ENCODE measurements at places on chromosomes 4 and X. TPM values are rescaled to one million over a fixed set of nuclear protein-coding genes. Genes with fewer than 3 reads are reported as not detected.

- no peaks in the 10 kb centered on the region for H3K4me1 ChIP-seq
- no peak for DNase-seq
- no peaks in the 10 kb centered on the region for H3K27me3 ChIP-seq
- H3K36me3 ChIP-seq, result no peaks in the 10 kb centered on the region
Observed at GRCh38 chr4:174873931-174874330, 44.2 kb upstream of the ADAM29 start.

- no peak overlapping the region for H3K4me3 ChIP-seq
- H3K27ac ChIP-seq, result no peak overlapping the region
- no peaks in the 10 kb centered on the region for H3K27me3 ChIP-seq
- no peak for DNase-seq
- no peaks in the 10 kb centered on the region for H3K36me3 ChIP-seq
Observed at GRCh38 chr4:10611673-10612072, 72.9 kb downstream of the CLNK start.

DNA sequence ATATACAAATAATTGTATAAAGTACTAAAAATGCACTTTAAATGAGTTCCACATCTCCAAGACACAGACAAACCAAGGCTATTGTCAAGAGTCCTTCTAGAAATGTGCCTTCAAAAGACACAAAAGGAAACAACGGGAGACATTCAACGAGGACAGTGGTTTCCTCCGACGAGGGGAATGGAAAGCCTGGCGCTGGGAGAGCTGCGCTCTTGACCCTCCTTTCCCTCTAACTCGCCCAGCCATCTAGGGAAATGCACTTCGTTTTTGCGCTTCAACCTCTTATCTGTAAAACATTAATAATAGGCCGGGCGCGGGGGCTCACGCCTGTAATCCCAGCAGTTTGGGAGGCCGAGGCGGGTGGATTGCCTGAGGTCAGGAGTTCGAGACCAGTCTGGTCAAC, 37.0 kb downstream of the ZFP42 start:
- H3K27ac ChIP-seq, result no peak overlapping the region
- no peak overlapping the region for H3K4me3 ChIP-seq
- H3K27me3 ChIP-seq, result no peaks in the 10 kb centered on the region

- no peaks in the 10 kb centered on the region for H3K36me3 ChIP-seq
- H3K4me1 ChIP-seq, result no peaks in the 10 kb centered on the region
- H3K27ac ChIP-seq, result peak overlapping the region; percentile 64
- DNase-seq, result peak; percentile 87
- H3K4me3 ChIP-seq, result peak overlapping the region; percentile 71
Observed at GRCh38 chrX:70434352-70434866, 10.2 kb upstream of the DLG3 start.

- no peaks in the 10 kb centered on the region for H3K27me3 ChIP-seq
- H3K36me3 ChIP-seq, result peaks cover 5% of the 10 kb centered on the region
- DNase-seq, result no peak
- no peak overlapping the region for H3K27ac ChIP-seq
Observed at GRCh38 chr4:1253831-1254230, 4.9 kb upstream of the CTBP1 start.

GRCh38 chrX:134632355-134632754, 25.9 kb downstream of the PLAC1 start:
- H3K27me3 ChIP-seq, result no peaks in the 10 kb centered on the region
- H3K4me1 ChIP-seq, result no peaks in the 10 kb centered on the region
- no peak overlapping the region for H3K27ac ChIP-seq
- no peak overlapping the region for H3K4me3 ChIP-seq
- H3K36me3 ChIP-seq, result no peaks in the 10 kb centered on the region

- no peak within 1 kb of the TSS for H3K27ac ChIP-seq
- peaks cover 38% of the 10 kb centered on the region for H3K27me3 ChIP-seq
- no peaks in the 10 kb centered on the region for H3K36me3 ChIP-seq
- H3K4me3 ChIP-seq, result peak within 1 kb of the TSS; percentile 54
Observed at GRCh38 chr4:94757192-94758140, at the start of gene BMPR1B. Gene BMPR1B (plus strand): TSS chr4:94757955. CDS start chr4:95104425, 346,470 bp downstream.

GRCh38 chr4:150219841-150220240, 141.6 kb downstream of the DCLK2 start:
- H3K4me1 ChIP-seq, result peaks cover 6% of the 10 kb centered on the region
- no peaks in the 10 kb centered on the region for H3K27me3 ChIP-seq
- H3K27ac ChIP-seq, result no peak overlapping the region
- no peak overlapping the region for H3K4me3 ChIP-seq

DNA sequence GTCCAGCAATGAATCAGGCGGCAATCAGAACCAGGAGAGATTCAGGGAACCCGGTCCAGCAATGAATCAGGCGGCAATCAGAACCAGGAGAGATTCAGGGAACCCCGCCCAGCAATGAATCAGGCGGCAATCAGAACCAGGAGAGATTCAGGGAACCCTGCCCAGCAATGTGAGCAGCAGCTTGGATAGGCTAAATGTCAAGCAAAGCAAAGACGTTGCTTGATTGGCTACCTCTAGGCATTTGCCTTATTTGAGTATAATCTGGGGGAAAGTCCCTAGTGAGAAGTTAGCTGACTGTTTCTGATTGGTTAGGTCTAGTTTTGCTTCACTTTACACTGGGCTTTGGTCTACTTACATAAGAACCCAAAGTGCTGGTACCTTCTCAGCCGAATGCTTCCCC, 1212.2 kb upstream of the TENM3 start:
- DNase-seq, result no peak
- H3K27me3 ChIP-seq, result no peaks in the 10 kb centered on the region
- no peaks in the 10 kb centered on the region for H3K36me3 ChIP-seq
- H3K4me3 ChIP-seq, result no peak overlapping the region
- H3K27ac ChIP-seq, result no peak overlapping the region

LANCL3 gene
- total RNA-seq, result 1.7 TPM

L1CAM gene
- 1.6 TPM for total RNA-seq

PITX2 gene
- not detected for total RNA-seq

FAM200B gene
- 35.3 TPM for total RNA-seq

PI4K2B gene
- total RNA-seq, result 21.1 TPM

MAGEB2 gene
- total RNA-seq, result not detected

SUPT20HL1 gene
- not detected for total RNA-seq

Measured in lower lobe of right lung (tissue), 2 donors.